ENCODE measurements at places on chromosomes 6 and 20.
A peak's percentile ranks its signal among the peaks of the same experiment; 100 is the strongest.

DNA sequence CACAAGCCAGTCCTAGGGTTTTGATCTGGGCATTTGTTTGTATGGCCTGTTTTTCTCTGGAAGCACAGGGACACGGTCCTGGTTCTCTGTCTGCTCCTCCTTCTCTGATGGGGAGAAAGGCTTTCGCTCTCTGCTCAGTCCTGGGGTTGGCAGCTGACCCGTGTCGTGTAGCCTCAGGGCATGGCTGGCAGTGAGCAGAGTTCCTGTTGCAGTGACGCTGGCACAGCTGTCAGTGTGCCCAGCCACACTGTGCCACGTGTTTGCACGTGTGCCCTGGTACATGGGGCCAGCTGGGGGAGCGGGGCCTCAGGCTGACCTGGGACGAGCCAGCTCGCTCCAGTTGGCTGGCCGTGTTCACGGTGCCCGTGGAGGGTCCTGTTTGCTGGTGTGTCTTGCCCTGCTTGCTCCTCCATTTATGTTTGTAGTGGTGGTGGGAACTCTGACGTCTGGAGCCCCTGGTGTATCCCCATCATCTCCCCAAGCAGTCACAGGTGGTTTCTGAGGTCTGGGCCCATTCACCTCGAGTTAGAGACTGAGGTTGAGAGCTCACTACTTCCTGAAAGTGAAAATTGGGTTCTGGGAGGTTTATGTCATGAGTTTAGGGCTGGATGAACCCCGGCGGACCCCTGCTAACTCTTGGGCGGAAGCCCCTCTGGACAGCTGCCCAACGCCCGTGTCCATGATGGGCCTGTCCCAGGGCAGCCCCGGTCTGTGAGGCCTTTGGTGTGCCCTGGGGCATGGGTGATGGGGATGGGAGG lies 10.2 kb upstream of the DNAJC5 start:
- no peak for DNase-seq

DNA sequence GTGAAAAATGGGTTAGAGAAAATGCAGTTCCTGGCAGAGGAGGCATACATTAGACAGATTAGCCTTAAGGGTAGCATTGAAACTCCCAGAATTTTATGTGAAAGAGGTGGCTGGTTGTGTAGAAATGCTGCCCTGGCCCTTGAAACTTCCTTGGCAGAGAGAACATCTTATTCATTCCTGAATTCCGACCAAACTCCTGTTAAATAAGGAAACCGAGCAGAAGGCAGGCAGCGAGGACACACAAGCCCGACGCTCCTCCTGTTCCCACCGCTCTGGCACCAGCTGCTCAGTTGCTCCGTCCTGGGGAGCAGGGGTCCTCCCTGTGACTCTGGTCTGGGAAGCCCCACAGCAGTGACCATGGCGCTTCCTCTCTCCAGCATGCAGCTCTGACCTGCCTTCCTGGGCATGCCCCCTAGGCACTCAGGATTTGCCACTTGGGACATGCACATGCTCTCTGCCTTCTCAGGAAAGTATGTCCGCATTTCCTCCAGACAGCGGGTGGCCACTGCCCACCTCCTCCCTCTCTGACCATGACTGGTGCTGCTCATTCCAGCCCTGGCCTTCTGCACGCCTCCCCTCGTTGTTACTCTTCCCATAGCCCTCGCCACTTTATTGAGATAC lies 35.2 kb upstream of the CLDN20 start:
- DNase-seq = no peak

DNA sequence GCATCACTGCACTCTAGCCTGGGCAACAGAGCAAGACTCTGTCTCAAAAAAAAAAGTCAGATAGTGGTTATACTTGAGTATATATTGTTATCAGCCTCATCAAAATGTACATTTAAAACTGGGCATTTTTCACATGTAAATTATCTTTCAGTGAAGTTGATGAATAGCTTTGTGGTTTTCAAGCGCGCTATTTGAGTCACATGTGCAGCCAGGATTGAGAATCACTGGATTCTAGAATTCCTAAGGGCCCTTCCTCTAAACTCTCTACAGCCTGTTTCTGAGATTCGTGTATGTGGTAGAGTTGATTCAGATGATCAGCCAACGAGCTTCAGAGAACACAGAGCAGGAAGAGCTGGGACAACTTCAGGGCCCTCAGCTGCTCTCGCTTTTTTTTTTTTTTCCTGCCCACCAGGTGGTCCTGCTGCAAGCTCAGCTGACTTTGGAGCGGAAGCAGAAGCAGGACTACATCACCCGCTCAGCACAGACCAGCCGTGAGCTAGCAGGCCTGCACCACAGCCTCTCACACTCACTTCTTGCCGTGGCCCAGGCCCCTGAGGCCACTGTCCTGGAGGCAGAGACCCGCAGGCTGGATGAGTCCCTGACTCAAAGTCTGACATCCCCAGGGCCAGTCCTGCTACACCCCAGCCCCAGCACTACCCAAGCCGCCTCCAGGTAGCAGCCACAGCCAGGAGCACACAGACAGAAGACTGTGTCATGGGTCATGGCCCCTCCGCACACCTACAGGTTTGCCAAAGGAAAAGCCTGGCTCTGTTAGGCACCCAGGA lies 18.3 kb downstream of the C20orf173 start:
- DNase-seq = no peak

GRCh38 chr6:88304520-88304919 lies 138.4 kb upstream of the CNR1 start:
- no peak for DNase-seq

- no peak for DNase-seq
Measured at GRCh38 chr6:140825731-140826130, 1307.0 kb upstream of the GJE1 start.

DNA sequence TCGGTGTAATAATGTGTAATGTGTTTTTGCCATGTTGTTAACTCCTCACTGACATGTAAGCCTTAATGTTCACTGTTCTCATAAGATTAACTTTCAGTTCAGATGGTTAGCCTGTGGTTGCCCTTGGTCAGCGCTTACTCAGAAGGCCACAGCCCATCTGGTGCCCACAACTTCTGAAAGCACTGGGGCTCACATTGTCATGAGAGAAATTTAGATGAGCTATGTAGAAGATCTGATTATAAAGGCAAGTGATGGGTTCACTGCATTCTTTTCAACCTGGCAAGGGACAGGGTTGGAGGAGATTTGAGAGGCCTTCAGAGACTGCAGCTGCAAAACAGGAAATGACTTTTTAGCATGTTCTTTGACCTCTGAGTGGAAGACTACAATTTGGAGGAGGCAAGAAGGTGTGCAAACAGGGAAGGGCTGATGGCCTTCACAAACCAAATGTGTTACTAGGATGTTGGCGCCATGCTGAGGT lies 242.3 kb upstream of the SUPT3H start:
- no peak for DNase-seq

- no peak for DNase-seq
Measured at GRCh38 chr20:51494241-51495110, 48.0 kb downstream of the NFATC2 start.

DNA sequence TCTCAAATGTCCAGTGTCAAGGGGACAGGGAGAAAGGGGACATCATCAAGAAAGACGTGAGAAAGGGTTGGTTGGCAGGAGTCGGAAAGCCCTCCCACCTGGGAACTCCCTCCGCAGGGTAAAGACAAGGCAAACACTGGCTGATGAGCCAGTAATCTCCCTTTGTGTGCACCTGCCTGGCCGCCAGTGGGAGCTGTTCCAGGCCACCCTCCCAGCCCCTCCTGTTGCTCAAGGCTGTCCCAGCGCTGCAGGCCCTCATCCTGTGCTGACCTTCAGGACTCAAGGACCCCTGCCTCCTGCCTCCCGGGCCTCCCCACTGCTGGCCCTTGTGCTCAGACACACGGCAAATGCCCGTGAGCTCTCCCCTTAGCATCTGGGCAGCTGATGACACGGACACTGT lies 7.4 kb downstream of the FRMD1 start:
- no peak for DNase-seq

- DNase-seq = no peak
Measured at GRCh38 chr6:19432966-19433498, 404.1 kb upstream of the ID4 start.

GRCh38 chr6:72084992-72085569 lies 198.7 kb downstream of the RIMS1 start:
- no peak for DNase-seq

GRCh38 chr6:136771306-136771705 lies 21.0 kb downstream of the MAP3K5 start:
- DNase-seq = no peak

- no peak for DNase-seq
Measured at GRCh38 chr6:41741625-41742490, 5.3 kb downstream of the PGC start.

DNA sequence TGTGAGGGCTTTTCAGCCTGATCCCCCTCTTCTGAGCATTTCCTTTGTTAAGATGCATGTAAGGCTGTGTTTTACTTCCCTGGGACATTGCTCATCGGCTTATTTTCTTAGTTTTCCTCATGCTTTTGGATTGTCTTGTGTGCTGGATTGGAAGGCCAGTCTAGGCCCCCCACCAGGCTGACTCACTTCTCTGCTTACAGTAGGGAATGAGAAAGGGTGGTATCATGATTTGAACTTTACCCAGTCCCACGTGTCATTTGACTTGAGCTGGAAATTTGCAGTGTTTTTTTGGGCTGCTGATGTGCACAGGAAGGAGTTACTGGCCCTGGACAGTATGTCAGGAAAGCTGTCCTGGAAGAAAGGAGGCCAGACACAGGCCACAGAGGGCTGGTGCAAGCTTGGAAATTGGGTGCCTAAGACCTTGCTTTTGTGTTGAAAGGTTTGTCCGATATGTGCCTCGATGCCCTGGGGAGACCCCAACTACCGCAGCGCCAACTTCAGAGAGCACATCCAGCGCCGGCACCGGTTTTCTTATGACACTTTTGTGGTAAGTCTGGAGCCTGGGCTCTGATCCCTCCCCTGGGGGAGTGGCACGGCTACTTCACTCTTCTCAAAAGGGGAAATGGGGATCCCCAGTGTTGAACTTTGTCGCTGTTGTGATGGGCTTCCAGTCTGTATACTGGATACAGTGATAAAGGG lies 12.8 kb downstream of the RNF114 start:
- no peak for DNase-seq

DNA sequence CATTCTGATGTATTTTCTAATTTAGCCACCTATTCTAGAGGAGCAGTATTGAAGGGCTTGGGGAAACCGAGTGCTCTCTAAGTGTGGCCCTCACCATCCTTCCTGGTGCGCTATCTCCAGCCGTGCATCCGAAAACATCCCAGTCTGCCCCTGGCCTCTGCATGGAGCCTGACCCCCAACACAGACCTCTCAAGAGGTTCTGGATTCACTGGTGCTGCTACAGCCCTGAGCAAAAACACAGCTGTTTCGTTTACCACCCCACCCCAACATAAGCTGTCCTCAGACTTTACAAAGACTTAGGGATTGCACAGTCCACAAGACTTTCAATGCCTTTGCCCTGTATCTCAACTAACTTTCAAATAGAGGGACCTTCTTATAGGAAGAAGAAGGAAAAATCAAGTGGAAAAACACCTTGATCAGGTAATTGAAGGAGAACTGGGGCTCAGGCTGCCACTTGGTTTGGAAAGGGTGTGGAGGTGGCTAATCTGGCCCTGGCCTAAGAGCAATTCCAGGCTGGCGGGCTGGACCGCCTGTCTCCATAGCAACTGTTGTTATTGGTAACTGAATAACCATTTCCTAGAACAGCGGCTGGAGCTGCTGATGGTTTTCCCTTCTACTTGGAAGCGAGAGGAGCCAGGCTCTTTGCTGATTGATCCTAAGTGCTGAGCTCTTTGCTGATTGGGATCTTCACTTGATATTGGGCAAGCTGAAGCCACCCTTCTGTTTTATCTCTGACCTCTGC lies 90.2 kb upstream of the TOX2 start:
- no peak for DNase-seq

DNA sequence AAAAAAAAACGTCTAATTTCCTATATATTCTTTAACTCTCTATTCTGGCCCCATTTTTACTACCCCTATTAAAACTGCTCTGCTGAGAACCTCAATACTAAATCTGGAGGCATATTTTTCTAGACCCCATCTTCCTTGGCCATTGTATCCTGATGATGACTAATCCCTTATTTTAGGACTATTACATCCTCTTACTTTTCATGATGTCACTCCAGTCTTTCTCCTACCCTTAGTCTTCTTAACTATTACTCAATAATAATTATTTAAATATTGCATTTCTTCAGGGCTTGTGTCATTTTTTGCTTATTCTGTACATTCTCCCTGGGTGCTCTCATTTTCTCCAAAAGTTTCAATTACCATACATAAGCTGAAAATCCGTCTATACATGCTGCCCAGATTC lies 6.4 kb downstream of the FBXO30 start:
- no peak for DNase-seq

DNA sequence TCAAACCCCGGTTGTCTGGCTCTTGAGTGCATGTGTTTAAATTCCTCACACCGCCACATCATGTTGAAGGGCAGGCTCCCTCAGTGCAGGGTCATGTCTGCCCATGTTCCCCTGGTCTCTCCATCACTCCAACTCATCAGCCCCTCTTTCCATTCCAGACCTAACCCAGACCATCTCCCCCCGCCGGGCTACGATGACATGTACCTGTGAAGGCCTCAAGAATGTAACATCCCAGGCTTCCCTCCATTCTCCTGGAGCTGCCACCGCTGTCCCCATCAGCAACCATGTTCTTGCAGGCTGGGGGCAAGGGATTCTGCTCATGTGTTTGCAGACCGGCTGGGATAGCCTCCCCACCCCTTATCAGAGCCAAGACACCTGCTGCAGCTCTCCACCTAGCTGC lies 19.9 kb downstream of the TMEM74B start:
- DNase-seq = no peak

- peak; percentile 6 for DNase-seq
Measured at GRCh38 chr20:33209789-33210188, 7.4 kb upstream of the BPIFA3 start.

GRCh38 chr6:26285143-26286134 lies 79.6 kb upstream of the BTN3A2 start:
- peak; percentile 96 for DNase-seq

DNA sequence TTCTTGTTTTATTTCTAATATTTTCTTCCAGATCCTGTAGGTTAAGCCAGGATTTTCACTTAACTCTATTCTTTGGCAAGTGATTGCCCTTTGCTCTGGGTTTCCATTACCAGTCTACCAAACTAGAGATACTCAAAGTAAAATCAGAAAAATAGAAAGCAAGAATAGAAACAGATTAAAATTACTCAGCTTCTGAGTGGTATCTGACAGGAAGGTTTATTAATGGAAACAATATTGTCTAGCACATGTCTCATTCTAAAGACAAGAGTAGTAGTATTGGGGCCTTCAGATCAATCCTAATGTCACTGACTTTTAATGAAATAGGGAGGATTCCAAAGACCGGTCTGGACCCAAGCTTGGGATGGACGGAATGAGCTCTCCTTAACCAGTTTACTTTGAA lies 72.3 kb downstream of the SIM1 start:
- DNase-seq = no peak

Measured in stimulated activated CD4-positive, alpha-beta T cell treated with anti-CD3 and anti-CD28 coated beads, Interleukin-1b, Interleukin-23, amount 100 ng/mL, for 4 hours (primary cell).